ENCODE measurements at places on chromosomes 13 and 19.

DNA sequence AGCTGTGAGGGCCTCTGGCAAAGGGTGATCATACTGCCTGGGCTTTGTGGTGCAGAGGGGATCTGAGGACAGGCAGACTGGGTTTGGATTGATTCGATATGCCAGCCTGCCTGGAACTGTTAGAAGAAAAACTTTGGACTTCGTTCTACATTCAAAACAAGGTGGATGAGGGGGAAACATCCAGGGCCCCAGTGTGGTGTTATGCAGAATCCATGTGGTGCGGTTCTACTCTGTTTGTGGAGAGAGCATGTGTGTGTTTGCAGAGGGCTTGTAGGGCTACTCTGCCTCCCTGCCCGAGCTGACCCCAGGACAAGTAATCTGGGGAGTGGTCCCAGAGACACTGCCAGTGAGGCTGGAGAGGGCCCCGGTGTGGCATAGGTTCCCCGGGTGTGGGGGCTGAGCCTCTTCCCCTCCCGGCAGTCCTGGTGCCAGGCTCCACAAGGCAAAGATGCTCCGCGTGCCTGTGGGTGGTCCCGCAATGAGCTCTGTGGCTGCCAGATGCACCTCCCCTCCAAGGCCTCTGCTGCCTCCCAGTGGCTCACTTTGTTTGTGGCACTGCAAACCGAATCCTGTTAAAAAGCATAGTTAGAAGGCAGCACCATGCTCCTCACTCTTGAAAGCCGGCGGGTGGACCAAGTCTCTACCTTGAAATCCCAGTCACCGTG is 22.3 kb upstream of the TFDP1 start:
- no peak for DNase-seq

DNA sequence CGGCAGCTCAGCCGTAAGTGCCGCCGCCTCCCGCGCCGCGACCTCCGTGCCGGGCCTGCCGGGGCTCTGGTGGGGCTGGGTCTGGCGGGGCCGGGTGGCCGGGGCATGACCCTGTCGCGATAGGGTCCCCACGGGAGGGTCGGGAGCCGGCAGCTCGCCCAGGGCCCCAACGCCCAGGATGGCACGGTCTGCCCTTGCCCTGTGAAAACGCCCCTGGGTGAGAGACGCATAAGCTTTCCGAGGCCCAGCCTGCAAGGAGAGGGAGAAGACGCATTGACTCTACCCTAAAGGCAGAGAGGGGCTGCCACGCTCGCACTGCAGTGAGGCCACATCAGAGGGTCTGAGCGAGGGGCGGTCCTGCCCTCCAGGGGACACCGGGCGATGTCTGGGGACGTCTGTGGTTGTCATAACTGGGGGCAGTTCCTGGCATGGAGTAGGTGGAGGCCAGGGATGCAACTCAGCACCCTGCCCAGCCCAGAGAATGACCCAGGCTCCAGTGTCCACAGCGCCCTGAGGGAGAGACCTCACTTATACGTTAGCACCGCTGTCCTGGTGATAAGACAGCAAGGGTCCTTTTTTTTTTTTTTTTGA is 539 bp downstream of the ZNF554 start:
- DNase-seq = no peak

GRCh38 chr19:12567951-12568350 is 16.7 kb upstream of the ZNF564 start:
- no peak for DNase-seq

- DNase-seq = no peak
Measured at GRCh38 chr13:63696055-63696454, 2280.4 kb upstream of the PCDH20 start.

DNA sequence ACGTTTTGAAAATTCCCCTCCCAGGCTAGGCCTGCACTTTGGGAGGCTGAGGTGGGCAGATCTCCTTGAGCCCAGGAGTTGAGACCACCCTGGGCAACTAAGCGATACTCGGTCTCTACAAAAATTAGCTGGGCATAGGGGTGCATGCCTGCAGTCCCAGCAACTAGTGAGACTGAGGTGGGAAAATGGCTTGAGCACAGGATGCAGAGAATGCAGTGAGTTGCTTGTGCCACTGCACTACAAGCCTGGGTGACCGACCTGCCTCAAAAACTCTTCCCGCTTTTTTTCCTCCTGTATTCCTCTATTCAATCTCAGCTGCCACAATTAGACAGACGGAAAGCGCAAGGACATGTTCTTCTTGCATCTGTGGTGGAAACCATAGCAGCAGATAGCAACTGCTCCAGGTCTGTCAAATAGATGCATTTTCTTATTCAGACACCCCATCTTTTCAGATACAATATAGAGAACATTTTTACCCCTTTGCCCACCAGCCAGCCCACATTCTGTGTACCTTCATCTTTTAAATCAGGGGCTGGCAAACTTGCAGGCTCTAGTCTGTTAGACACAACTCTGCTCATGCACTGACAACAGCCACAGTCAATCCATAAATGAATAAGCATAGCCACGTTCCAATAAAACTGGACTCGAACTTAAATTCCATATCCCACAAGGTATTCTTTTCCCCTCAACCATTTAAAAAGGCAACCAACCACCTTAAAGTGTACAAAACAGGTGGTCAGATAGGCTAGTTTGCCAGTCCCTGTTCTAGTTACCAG is 4.8 kb downstream of the TPT1 start:
- no peak for DNase-seq

DNA sequence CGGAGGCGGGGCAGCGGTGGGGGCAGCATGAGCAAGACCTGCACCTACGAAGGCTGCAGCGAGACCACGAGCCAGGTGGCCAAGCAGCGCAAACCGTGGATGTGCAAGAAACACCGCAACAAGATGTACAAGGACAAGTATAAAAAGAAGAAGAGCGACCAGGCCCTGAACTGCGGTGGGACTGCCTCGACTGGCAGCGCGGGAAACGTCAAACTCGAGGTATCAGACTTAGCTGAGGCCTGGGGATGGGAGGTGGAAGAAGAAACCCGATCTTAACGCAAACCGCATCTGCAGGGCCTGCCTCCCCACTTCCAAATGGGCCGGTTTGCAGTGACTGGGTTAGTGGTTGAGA is 693 bp downstream of the RFXAP start:
- DNase-seq = no peak

- DNase-seq = no peak
Measured at GRCh38 chr13:86098511-86098910, 299.3 kb upstream of the SLITRK6 start.

DNA sequence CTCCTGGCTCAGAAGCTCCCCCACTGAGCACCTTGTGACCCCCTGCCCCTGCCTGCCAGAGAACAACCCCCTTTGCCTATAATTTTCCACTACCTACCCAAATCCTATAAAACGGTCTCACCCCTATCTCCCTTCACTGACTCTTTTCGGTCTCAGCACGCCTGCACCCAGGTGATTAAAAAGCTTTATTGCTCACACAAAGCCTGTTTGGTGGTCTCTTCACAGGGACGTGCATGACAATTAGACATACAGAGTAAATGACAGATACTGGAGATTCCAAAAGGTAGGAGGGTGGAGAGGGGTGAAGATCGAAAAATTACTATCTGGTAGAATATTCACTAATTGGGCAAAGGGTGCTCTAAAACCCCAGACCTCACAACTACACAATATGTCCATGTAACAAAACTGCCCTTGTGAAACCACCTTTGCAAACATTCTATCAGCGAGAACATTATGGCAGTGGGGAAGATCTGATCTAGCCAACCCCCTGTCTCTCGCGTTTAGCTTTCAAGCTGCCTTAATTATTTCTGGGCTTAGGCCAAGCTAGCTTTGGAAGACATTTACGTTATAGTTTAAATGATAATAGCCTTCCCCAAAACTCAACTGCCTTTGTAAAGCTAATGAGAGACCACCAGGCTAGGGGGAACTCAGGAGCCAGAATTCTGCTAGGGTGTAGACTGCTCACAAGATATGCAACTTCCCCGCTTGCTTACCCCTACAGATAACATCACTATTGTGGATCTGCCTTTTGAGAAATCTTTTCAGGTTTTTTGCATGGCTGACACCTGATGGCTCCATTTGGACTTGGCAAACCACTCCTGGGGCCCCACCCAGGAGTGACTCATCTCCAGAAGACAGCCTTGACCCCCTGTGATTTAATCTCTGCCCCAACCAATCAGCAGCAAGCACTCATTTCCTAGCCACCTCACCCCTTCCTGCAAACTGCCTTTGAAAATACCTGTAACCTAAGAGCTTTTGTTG is 1534.0 kb upstream of the SPRY2 start:
- no peak for DNase-seq

GRCh38 chr13:49476529-49476928 is 19.2 kb upstream of the PHF11 start:
- DNase-seq = no peak

- no peak for DNase-seq
Measured at GRCh38 chr19:38213911-38214625, 10.0 kb downstream of the DPF1 start.

GRCh38 chr19:47096100-47096704 is 17.4 kb downstream of the ZC3H4 start:
- DNase-seq = no peak

DNA sequence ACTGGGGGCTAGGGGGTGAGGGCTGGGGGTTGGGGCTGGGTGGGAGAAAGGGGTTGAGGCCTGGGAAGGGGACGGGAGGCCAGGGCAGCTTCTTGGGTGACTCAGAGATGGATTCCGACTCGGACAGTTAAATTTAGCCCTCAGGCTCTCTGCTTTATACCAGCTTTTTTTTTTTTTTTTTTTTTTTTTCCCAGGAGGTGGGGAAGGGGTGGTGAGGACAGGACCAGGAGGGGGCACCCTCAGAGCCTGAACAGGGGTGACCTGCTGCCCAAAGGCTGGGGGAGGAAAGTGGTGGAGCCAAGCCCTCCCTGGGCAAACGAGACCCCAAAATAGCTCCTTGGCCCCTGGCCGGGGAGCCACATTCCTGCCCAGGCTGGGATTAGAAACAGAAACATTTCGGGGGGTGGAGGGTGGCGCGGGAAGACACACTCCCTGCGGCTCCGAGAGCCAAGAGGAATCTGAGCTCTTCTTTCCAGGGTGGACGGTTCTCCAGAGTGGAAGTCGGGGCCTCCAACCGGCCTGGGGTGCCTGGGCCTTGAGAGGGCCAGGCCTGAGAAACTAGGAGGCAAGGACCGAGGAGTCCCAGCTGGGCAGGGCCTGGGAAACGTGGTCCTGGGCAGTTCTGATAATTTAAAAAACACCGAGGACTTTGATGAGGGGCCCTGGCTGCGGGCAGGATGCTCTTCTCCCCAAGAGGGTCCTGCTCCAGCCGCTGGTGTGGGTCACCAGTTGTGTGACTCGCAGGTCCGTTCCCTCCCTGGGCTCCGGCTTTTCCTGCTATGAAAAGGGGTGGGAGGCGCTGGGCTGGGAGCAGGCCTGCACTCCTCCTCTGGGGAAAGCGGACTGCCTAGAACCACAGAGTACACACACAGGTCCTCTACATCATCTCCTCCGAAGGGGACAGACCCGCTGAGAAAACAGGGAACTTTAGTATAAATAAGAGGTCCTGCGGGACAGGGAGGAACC is 813 bp upstream of the DMPK start:
- DNase-seq = no peak

- no peak for DNase-seq
Measured at GRCh38 chr13:28864544-28864943, 44.4 kb downstream of the MTUS2 start.

- no peak for DNase-seq
Measured at GRCh38 chr13:98133946-98134345, 8.9 kb upstream of the FARP1 start.

DNA sequence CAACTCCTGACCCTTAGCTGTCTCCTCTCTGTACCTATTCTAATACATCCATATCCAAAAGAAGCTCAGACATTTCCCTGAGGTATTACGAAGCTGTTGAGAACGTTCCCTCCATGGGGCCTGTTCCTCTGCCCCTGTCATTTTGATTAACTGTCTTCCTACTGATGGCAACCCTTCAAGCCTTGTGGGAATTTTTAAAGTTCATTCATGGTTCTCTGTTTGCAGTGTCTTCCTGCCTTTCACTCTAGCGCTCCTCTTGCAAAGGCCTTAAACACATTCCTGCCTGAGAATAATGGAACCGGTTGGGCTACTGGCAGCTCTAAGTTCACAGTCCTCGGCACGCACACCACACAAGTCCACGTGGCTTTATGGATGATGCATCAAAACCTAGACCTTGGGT is 66.1 kb downstream of the LHFPL6 start:
- no peak for DNase-seq

GRCh38 chr13:39100996-39101738 is 62.9 kb downstream of the NHLRC3 start:
- no peak for DNase-seq

DNA sequence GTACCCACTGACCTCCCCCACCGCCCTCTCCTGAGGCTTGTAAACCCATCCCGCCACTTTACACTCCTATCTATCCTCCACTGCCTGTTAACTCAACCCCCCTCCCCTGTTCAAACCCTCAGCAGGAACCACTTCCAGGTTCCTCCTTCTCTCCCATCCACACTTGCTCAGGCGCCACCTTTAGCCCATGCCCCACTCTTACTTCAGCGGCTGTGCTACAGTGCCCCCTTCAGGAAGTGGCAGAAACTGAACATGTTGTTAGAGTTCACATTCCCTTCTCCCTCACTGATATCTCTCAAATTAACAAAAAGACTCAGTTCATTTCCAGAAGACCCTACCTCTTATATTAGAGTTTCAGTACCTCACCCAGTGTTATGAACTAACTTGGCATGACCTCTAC is 49.4 kb downstream of the ZNF91 start:
- no peak for DNase-seq

GRCh38 chr13:20487927-20488326 is 37.7 kb downstream of the CRYL1 start:
- DNase-seq = no peak

- DNase-seq = no peak
Measured at GRCh38 chr13:103694471-103694870, 628.3 kb upstream of the SLC10A2 start.

DNA sequence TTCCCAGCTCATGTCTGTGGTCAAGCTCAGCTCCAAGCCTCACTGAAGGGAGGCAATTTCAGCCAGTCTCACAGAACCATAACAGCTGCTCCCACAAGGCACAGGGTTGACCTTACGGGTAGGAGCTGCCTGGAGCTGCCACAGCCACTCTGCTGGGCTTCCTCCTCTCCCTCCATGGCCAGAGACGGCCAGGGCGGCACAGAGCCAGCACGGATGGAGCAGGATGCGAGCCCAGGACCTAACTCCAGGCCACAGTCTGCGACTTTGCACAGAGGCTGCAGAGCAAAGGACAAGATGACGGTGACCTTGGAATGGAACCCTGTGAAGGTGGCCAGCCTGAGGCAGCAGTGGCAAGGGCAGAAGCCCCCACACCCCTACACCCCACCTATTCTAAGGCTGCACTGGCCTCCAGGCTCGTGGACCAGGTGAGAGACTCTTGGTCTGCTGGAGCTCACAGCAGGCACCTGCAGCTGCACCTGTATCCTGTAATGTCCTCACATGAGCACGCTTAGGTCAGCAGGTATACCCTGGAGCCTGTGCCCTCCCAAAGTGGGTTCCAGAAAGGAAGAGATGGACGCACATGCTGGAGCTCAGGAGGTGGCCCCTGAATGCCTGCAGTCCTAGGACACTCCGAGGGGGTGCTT is 29.6 kb downstream of the ADPRHL1 start:
- no peak for DNase-seq

Data from effector CD4-positive, alpha-beta T cell (primary cell).